Placental epithelial cell (primary cell): ENCODE measurements at places on chromosomes 7 and 10. TPM values are rescaled to one million over a fixed set of nuclear protein-coding genes. Genes with fewer than 3 reads are reported as not detected.

The CYP2C9 gene
- not detected in 2 replicates for total RNA-seq

The STRIP2 gene
- 1.3 and 1.6 TPM in 2 replicates for total RNA-seq

The INSYN2A gene
- under 0.01 TPM in 1 of 2 replicates, not detected in the other for total RNA-seq

The HYAL4 gene
- total RNA-seq = not detected in 2 replicates

The FOXI2 gene
- not detected in 2 replicates for total RNA-seq

The UPK3B gene
- total RNA-seq = 23.4 and 47.5 TPM in 2 replicates

The MLXIPL gene
- not detected in 2 replicates for total RNA-seq

The ASB10 gene
- total RNA-seq = not detected in 2 replicates

The TAC1 gene
- not detected in 2 replicates for total RNA-seq

The PVRIG gene
- total RNA-seq = not detected in 2 replicates

The ADRA2A gene
- 0.79 and 2.4 TPM in 2 replicates for total RNA-seq

The TRIM56 gene
- 19.6 and 28.6 TPM in 2 replicates for total RNA-seq

The MGMT gene
- total RNA-seq = 61.2 and 79.3 TPM in 2 replicates

The ANKRD26 gene
- 7.2 and 10.6 TPM in 2 replicates for total RNA-seq

The WDR11 gene
- 65.6 and 81.2 TPM in 2 replicates for total RNA-seq

The CALHM3 gene
- 0.22 and 0.39 TPM in 2 replicates for total RNA-seq

The SPRN gene
- total RNA-seq = not detected in 2 replicates

The RSU1 gene
- total RNA-seq = 13.7 and 53.9 TPM in 2 replicates

The GIMAP8 gene
- total RNA-seq = not detected in 2 replicates
